Stimulated activated CD4-positive, alpha-beta T cell treated with anti-CD3 and anti-CD28 coated beads, Interleukin-1b, Interleukin-23, amount 100 ng/mL, for 24 hours (primary cell): ENCODE measurements at places on chromosomes 2 and 18.

GRCh38 chr18:629269-630150 is 27.9 kb upstream of the TYMS start:
- DNase-seq, result no peak

DNA sequence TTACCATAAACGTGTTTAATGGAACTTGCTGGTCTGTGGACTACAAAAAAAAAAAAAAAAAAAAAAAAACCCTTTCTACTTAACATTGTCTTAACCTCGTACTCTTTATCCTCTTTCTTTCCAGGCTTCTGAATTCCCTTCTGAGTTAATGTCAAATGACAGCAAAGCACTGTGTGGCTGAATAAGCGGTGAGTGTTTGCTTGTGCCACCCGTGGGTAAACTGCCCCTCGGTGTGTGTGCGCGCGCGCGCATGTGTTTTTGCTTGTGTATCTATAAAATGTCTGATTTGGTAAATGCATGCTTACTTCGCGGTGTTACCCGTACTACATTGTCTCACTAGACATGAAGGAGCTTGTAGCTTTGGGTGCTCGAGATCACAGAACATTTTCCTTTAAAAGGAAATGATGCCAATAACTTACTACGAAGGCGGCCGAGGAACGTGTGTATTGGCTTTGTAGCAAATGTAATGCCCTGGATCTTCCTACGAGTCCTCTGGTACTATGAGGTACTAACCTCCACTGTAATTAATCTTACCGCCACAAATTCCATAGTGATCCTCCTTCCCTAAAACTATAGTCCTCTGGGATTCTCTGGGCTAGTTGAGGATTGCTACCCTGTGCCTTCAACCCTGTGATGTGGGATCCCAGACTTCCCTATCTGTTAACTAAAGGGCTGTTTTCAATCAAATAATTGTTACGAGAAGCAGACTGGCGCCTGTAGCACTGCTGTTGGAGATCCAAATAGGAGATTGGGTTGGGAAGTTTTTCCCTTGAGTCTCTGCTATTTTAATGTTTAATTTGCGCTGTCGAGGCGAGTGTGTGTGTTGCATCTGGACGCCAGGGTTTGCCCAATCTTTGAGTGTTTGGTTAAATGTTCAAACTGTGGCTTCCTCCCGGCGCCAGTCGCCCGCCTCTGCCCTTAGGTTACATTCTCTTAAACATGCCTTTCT is 1.1 kb downstream of the ID2 start:
- no peak for DNase-seq

- no peak for DNase-seq
These were observed 535.7 kb upstream of the SLC39A10 start for GRCh38 chr2:195121341-195121740.

DNA sequence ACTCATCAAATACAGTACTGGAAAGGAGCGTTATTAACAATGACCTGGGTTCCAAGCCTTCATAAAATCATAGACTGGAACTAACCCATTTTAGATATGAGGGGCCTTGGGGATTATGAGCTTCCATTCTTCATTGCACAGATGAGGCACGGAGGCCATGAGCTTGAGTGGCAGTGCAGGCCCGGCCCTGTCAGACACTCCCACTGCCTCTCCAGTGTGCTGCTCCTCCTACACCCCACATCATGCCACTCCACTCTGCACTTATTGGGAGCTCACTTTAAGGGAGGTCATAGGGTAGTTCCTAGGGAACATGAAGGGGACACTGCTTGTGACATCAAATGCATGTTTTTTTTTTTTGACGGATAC is 77.9 kb downstream of the TSN start:
- no peak for DNase-seq

DNA sequence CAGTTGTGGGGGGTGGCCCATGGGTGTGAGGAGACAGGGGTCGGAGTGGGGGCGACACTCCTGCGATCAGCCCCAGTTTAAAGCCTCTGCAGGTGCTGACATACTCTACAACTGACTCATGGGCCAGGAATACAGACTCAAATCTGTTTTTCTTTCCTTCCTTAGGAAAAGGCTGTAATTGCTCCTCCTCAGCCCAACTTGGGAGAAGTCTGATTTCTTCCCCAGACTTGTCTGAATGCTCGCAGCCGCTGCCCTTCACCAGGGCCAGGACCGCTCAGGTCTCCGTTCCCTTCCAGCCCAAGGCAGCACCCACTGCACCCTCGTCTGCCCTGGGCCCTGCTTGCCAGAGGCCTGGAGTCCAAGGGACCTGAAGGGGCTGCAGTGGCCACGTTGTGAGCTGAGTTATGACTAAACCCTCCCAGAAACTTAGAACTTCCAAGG is 41.3 kb downstream of the RHOB start:
- no peak for DNase-seq

GRCh38 chr2:95359501-95359930 is 43.0 kb upstream of the FAHD2A start:
- DNase-seq, result no peak

DNA sequence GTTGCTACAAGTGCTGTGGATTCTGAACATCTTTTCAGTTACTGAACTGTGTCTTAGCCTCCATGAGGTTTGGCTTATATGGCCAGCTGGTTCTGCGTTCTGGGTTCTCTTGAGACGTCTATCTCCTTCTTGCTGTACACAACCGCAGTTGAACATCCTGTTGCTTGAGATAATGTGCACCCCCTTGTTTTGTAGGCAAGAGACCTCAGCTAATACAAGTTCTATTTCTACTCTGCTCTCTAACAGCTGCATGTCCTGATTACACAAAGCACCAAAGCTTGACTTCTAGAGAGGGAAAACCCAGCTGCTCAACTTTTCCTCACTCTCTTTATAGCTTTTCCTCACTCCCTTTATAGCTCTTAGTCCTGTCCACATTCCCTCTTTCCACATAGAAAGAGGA is 176.0 kb downstream of the LTBP1 start:
- no peak for DNase-seq

- DNase-seq, result no peak
These were observed 88.1 kb downstream of the ZBTB7C start for GRCh38 chr18:48321121-48321520.

DNA sequence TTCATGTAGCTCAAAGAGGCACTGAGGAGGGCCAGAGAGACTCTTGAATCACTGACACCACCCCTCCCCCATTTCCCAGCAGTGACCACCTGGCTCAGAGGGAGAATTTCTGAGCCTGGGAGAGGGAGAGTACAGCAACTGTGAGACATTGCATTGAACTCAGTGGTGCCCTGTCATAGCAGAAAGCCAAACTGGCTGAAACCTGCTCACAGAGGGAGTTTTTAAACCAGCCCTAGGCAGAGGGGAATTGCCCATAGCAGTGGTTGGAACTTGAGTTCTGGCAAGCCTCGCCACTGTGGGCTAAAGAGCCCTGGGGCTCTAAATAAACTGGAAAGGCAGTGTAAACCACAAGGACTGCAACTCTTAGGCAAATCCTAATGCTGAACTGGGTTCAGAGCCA is 243.1 kb downstream of the ADCYAP1 start:
- no peak for DNase-seq

GRCh38 chr2:233822101-233822771 is 32.1 kb downstream of the HJURP start:
- DNase-seq, result no peak

DNA sequence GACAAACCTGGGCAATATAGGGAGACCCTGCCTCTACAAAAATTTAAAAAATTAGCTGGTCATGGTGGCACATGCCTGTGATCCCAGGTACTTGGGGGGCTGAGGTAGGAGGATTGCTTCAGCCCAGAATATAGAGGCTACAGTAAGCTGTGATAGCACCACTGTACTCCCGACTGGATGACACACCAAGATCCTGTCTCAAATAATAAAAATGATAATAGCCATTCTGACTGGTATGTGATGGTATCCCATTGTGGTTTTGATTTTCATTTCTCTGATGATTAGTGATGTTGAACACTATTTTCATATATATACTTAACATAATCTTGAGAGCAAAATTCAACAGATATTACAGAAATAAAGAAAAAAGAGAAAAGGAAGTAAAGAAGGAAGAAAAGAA is 1491.0 kb upstream of the PIK3C3 start:
- no peak for DNase-seq

DNA sequence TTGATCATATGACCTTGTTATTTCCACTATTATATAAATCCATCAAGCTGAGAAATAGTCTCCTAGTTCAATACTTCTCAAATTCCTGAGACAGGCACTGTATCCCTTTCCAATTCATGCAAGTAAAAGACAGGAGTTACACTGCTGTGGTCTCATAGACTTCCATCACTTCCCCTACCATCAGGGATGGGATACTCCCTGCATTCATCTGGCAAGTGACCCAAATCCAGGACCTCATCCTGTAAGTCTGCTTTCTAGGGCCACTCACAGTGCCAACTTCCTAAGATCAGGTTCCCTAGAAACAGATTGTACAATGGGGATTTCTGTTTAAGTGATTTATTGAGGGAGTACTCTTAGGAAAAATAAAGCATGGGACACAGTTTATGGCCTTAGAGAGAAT is 424.0 kb upstream of the CDH7 start:
- no peak for DNase-seq
